ENCODE measurements at places on chromosomes 2 and 18.
A peak's percentile ranks its signal among the peaks of the same experiment; 100 is the strongest.

DNA sequence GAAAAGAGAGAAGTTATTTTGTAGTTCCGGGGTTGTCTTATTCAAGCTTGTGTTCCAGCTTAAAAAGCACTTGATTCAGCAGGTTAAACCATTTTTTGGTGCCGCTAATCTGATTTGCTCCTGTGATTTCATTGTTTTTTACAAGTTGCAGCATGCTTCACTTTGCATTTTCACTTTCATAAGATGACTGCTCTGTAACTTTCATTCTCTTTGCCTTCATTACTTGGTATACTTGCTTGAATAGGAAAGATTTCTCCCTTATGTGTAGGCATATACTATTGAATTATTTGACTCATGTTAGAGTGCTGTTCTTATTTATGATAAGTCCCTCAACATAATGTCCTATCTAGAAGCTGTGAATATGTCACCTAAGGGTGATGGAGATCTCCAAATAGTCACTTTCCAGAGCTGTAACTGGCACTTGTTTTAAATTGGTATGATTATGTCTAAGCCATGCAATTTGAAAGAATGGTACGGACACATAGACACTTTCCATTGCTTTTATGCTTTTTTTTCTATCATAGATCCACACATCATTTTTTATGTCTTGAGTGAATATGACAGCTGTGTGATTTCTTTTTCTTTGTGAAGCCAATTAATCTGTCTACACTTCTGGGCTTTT lies 254.5 kb downstream of the DSEL start:
- no peak overlapping the region for H3K4me3 ChIP-seq
- no peaks in the 10 kb centered on the region for H3K36me3 ChIP-seq
- no peaks in the 10 kb centered on the region for H3K4me1 ChIP-seq
- no peak overlapping the region for H3K27ac ChIP-seq

GRCh38 chr18:60875957-60876507 lies 457.2 kb upstream of the CDH20 start:
- H3K4me3 ChIP-seq = no peak overlapping the region
- H3K27ac ChIP-seq = no peak overlapping the region
- H3K27me3 ChIP-seq = no peaks in the 10 kb centered on the region
- no peaks in the 10 kb centered on the region for H3K4me1 ChIP-seq
- no peaks in the 10 kb centered on the region for H3K36me3 ChIP-seq

DNA sequence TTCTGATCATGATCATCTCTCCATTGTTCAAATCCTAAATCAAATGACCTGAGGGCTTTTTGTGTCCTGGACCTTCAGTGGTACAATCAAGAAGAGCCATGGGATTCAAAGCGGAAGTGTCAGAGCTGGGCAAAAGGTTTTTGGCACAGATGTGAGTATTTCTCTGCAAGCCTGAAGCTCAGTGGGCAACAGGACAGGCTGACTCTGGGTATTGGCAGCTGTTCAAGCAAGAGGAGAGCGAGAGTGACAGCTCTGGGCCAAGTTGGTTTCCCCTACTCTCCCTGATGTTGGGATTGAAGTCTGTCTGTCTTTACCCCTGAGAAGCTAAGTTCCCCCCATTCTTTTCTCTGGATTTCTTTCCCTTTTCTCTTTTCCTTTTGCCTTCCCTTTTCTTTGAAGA lies 33.3 kb downstream of the DSEL start:
- peak; percentile 5 for DNase-seq
- no peaks in the 10 kb centered on the region for H3K36me3 ChIP-seq
- H3K27ac ChIP-seq = no peak overlapping the region

DNA sequence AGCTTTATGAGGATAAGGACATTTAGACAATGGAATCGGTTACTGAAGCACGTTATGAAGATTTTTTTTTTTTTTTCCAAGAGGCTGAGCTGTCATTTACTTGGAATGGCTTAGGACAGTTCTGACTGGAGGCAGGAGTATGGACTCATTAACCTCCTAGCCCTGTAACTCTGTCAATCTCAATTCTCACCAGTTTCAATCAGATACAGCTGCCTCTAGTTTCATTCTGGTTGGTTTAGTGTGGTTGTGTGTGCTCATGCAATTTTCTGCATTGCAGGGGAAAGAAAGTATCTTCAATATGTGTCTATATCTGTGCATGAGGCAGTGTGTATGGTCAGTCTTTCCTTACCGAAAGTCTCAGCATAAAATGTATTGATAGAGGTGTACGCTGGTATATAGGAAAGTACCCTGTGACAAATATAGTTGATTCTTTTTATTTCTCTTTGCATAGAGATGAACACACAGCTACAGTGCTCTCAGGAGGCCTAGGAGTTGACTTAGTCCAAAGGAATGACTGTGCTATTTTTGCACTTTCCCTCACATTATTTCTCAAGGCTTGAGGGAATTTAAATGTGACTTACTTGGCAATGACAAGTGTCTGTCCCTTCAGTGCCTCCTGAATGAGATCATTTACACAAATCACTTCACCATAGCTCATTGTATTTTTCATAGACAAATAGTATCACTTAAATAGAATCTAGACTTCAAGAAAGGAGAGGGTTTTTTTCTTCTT lies 50.5 kb upstream of the GRB14 start:
- H3K27ac ChIP-seq = peak overlapping the region; percentile 17
- no peaks in the 10 kb centered on the region for H3K36me3 ChIP-seq
- H3K27me3 ChIP-seq = no peaks in the 10 kb centered on the region

GRCh38 chr2:16870491-16871076 lies 204.9 kb upstream of the CYRIA start:
- H3K27ac ChIP-seq = no peak overlapping the region
- no peak for DNase-seq
- H3K4me3 ChIP-seq = no peak overlapping the region
- no peaks in the 10 kb centered on the region for H3K4me1 ChIP-seq
- H3K36me3 ChIP-seq = no peaks in the 10 kb centered on the region
